ENCODE measurements at places on chromosomes 1 and 21.
A peak's percentile ranks its signal among the peaks of the same experiment; 100 is the strongest.

DNA sequence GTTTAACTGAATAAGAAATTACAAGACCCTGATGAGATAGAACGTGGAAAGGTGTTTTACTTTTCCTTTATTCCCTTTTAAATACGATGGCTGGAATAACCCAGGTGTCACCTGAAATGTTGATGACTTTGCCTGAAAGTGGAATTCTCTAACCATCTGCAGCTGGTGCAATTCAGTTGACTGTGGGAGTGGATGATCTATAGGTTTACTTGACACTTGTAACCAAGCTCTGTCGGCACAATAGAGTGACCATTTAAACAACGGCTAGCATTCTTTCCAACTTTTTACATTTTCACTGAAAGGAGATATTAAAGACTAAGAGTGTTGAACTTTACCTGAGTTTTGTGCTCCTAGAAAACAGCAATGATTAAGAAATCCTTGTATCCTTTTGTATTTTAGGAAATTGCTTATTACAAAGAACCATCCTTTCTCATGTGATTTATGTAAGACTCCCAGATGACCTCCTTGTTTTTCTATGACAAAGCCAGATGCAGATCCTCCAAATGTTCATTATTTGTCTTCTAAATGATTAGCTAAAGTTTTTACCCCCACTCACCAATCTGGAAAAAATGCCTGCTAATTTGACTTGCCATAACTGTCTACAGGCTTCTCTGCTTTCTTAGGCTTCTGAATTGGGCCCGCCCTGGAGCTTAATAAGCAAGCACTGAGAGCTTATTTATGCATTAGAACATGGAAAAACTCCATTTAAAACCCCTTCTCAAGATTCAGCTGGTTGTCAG, 129.5 kb upstream of the LRRC7 start:
- DNase-seq = no peak

- DNase-seq = no peak
Measured at GRCh38 chr1:26959722-26960624, at the start of gene KDF1. Gene KDF1, minus strand, starts transcription at chr1:26960468. Its CDS starts 8,088 bp downstream, at chr1:26952380.

- DNase-seq = no peak
Measured at GRCh38 chr21:44872649-44873355, 688 bp downstream of the PTTG1IP start.

DNA sequence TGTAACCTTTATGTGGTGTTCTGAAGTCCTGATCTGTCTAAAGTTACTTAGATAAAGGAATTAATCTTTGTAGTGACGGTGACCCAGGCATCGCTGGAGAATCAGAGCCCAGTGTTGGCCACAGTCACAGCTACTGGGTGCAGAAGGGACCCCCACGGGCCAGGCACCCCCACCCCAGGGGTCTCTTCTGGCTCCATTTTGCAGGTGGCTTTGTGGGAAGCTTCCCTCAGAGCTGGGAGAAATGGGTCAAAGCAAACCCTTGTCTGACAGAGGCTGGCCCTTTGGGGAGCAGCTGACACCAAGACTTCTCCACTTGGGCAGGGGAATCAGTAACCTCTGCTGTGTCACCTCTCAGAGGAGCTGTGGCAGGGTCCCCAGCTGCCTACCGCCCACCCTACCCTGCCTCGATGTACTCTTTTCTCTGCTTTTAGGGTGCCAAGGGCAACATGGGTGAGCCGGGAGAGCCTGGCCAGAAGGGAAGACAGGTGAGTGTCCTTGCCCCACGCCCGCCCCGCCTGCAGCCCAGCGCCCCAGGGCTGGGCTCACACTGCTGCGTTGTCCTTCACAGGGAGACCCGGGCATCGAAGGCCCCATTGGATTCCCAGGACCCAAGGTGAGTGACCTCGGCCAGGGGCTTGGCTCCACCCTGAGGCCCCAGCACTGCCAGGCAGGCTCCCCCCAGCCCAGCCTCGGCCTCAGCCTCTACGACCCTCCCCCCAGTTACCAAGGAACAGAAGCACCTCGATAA, 17.7 kb downstream of the COL6A2 start:
- DNase-seq = no peak

DNA sequence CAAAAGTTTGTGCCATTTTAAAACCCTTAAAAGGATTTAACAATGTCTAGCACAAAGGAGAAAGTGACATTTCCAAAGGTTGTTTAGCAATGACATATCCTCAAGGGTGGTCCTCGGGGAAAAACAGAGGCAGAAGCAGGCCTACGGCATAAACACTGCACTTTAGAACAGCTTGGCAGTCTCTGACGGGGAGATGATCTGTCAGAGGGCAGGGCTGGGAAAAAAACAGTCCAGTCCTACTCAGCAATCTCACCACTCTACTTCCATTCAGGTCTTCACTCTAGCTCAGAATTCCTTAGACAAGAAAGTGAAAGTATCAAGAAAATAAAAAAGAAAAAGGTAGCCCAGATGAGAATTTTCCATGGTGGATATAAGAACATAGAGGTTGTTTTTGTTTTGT, 4.1 kb downstream of the CRYZ start:
- no peak for DNase-seq

DNA sequence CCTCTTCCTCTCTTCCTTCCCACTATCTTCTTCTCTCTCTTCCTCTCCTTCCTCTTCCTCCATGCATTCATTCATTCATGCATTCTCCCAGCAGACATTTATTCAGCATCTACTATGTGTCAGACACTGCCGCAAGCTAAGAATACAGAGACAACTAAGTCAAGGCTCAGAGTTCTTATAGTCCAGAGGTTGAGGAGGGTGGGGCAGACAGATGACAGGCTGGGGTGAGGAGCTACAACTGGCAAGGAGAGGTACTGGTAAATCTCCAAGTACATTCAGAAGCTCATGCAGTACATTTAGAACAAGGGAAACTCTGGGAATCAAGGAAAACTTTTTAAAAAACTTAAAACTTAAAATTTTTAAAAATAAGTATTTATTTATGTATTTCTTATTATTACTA, 56.4 kb upstream of the FMOD start:
- DNase-seq = no peak

GRCh38 chr1:27779122-27779521, 6.1 kb downstream of the STX12 start:
- DNase-seq = no peak

DNA sequence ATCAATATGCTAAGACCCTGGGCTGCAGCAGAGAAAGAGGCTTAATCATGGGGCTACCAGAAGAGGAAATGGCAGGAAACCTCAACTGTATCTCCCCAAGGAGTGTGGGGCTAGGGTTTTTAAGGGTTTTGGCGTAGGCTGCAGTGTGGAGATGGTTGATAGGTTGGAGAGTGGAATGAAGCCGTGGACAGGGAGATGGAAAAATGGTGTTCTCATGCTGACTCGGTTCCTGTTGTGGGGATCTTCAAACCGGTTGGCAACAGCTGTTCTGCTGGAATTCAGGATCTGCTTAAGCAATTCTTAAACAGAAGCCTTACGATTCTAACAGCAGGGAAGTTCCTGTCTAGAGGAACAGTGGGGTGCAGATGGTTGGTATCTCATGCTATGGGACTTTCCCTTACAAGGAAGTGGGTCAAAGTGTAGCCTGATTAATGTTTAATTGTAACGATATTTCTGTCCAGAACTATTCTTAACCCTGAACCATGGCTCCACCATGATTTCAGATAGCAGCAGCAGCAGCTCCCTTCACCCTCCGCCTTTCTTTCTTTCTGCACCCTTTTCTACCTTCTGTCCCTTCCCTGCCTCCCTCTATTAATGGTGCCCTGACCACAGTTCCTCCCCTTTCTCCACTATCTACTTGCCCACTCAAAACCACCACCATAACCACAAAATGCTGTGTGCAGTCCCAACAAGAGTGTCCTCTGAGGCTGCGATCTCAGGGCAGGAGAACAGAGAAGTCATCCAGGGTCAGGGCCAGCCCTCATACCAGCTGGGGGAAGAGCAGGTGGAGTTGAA, 30.8 kb downstream of the RSPH1 start:
- DNase-seq = no peak

- no peak for DNase-seq
Measured at GRCh38 chr21:27528697-27529096, 561.8 kb upstream of the ADAMTS5 start.

GRCh38 chr1:150562446-150563339, 13.5 kb downstream of the ADAMTSL4 start:
- peak; percentile 56 for DNase-seq

DNA sequence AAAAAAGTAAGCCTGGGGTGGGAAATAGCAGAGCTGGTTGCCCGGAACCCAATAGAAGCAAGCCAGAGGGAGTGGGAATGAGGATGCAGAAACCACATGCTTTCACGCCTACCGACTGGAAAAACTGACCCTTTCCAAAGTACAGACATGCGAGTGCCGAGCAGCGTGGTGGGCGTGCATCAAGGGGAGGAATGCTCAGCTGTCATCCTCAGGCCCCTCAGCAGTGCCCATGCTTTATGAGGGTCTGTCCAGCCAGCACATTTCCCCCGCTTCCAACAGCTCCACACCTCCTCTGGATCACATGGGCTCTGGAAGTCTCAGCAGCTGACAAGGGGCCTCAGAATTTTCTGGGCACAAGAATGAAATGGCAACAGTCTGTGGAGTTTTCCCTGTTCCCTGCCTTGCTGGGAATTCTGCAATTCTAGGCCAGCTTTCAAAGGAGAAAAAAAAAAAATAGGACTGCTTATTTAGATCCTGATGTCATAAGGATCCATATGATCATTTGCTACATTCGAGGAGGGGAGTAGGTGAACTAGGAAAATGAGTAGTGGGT, 19.1 kb upstream of the IKBKE start:
- no peak for DNase-seq
